SW 1271 (cell line): ENCODE measurements at places on chromosomes 2 and 18.

- DNase-seq: peak; percentile 58
These were observed 948 bp upstream of the GATA6 start for GRCh38 chr18:22168360-22168921.

DNA sequence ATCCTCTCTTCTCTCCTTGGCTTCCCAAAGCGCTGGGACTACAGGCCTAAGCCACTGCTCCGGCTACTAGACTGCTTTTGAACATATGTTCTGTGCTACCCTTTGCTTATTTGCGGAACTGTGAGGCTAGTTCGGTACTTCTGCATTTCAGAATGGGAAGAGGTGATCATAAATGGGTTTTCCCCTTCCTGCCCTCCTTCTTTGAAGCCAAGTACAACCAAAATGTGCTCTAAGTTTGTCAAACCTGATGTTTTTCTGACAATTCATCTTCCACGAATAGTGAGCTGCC, 1.7 kb upstream of the ESCO1 start:
- DNase-seq: no peak

GRCh38 chr2:108616751-108617161, 82.5 kb downstream of the LIMS1 start:
- no peak for DNase-seq

- DNase-seq: no peak
These were observed 56.1 kb upstream of the KIDINS220 start for GRCh38 chr2:8893474-8893873.

DNA sequence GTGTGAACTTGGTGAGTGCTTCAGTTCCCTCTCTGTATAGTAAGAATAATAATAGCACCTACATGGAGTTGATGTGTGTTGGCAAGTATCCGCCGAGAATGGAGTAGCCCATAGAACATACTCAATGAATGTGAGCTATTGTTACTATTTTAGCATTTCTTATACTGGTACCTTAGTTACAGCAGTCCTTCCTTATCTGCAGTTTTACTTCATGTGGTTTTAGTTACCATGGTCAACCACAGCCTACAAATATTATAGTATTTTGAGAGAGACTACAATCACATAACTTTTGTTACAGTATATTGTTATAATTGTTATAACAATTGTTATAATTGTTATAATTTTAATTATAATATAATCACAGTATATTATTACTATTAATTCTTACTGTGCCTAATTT, 152.5 kb upstream of the RASGRP3 start:
- DNase-seq: no peak

- DNase-seq: no peak
These were observed 204.8 kb upstream of the PARD3B start for GRCh38 chr2:204340511-204340910.

GRCh38 chr18:8003878-8004675, 437.0 kb downstream of the PTPRM start:
- no peak for DNase-seq

DNA sequence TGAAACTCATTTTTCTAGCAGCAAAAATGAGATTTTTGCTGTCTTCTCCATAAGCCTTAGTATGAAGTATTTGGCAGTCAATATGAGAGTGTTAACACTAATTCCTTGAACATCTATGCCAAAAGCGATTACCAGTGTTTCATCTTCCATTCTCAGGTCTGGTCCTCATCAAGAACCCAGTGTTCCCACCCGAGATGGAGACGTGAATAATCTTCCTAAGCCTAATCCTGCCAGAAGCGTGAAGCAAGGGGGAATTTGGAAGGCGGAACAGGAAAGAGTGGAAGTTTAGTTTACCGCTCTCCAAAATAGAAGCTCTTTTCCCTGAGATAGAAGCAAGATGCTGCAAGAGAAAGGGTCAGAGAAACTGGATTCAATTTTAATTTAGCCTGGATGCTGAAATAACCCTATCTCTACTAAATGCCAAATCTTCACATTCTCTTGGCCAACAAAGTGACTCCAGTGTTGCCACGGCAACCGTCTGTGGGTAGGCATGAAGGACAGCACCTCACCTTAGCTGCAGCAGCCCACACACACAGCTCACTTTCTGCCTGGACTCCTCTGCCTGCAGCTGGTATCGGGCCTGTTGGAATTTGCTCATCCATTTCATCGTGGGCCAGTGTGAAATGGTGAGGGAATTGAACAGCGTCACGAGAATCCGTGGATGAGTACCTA, 711.1 kb downstream of the CBLN2 start:
- DNase-seq: no peak

DNA sequence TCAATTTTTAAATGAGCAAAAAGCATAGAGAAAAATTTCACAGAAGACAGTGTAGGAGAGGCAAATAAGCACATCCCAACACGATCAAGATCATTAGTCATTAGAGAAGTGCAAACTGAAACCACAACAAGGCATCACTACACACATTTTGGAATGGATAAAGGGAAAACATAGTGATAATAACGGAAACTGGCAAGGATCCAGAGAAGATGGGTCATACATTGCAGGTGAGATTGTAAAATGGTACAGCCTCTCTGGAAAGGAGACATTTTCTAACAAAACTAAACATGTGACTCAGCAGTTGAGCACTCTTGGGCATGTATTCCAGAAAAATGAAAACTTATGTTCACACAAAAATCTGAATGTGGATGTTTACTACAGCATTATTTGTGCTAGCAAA, 98.3 kb upstream of the TMEM17 start:
- DNase-seq: no peak

GRCh38 chr2:6372317-6372901, 493.3 kb downstream of the CMPK2 start:
- no peak for DNase-seq
